ENCODE measurements at places on chromosomes 13 and 19.

DNA sequence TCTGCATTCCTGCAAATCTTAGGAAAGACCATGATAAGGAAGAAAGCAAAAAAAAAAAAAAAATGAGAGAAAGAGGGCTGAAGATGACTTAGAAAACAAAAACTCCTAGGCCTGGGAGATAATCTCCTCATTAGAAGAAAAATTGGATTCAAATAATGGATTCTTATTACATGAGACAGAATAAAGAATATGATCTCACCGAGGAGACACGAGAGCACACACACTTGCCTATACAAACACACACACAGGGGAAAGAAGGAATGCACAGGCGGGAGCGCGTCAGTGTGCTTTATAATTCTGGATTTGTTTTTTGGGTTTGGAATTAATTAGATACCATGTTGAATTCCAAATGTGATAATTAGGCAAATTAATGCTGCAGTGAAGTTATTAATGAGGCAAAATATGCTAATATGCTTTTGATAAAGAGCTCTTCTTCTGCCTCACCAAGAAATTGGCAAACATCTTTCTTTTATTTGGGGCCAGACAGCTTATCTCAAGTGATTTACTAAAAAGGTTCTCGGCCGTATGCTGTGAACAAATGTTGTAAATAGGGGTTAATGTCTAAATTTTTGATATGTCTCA is 36.1 kb upstream of the PCDH8 start:
- DNase-seq, result no peak

- DNase-seq, result no peak
Measured at GRCh38 chr13:113732961-113733950, 25.8 kb upstream of the TMEM255B start.

DNA sequence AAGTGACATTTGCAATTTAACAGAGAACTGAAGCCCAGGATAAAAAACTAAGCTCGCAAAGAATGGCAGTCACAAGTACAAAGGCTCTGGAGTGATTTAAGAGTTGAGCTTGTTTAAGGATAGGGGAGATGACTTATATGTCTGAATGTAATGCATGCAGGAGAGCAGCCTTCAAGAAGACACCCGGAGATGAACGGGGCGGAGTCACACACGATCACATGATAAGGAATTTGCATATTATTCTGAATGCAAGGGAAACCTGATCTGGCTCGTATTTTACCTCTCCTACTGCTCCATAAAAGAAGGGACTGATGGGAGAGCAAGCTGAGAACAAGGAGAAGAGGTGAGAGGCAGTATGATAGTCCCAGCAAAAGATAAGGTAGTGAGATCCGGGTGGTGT is 12.9 kb downstream of the TBC1D4 start:
- no peak for DNase-seq

DNA sequence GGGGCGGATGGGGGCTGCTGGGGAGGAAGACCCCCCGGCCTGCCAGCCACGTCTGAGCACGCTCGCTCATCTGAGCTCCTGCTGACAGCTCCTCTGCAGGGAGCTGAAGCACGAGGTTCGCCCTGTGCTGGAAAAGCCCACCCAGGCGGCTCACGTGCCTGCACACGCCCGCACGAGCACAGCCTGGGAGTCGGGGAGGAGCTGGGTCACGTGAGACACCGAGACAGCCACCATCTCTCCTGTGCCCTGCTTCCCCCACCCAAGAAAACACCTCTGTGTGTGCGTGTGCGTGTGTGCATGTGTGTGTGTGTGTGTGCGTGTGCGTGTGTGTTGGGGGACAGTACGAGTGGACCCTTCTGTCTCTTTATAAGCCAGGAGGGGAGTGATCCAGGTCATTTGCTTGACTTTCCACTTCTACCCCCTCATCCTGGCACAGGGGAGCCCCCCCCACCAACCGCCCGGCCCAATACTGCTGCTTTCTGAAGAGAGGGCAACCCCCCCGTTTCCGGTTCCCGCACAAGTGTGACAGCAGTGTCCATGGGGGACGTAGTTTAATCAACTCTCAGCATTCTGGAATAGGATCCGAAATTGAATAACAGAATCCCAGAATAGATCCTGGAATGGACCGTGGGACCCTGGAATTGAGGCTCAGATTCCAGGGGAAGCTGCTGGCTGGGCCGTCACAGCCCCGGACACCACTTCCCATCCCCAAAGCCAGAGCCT is 42.5 kb downstream of the CELF5 start:
- no peak for DNase-seq

GRCh38 chr19:30071871-30072270 is 129.8 kb downstream of the URI1 start:
- DNase-seq, result no peak
